A549 treated with DMSO at 1 μM for 4 hours (cell line): ENCODE measurements at places on chromosomes 16 and 17. TPM values are rescaled to one million over a fixed set of nuclear protein-coding genes. Genes with fewer than 3 reads are reported as not detected.

DBNDD1 gene
- total RNA-seq = 45.5 to 61.2 TPM (median 53.1 TPM) in 5 replicates

CHAD gene
- not detected in 5 replicates for total RNA-seq

STAC2 gene
- 0.09 to 0.22 TPM (median 0.14 TPM) in 5 replicates for total RNA-seq

ZPBP2 gene
- total RNA-seq = not detected in 5 replicates

GP2 gene
- total RNA-seq = not detected in 5 replicates

ENO3 gene
- 51.2 to 61.4 TPM (median 55.7 TPM) in 5 replicates for total RNA-seq

TMEM256 gene
- 181 to 226 TPM (median 200 TPM) in 5 replicates for total RNA-seq

ARHGDIG gene
- 1.9 to 3.1 TPM (median 2.4 TPM) in 5 replicates for total RNA-seq

WSCD1 gene
- 2.1 to 3.9 TPM (median 3.7 TPM) in 5 replicates for total RNA-seq

NOG gene
- total RNA-seq = 0.88 to 1.4 TPM (median 1.1 TPM) in 5 replicates

SOX15 gene
- 0.36 to 0.44 TPM (median 0.37 TPM) in 5 replicates for total RNA-seq

CDRT15 gene
- total RNA-seq = not detected in 5 replicates

AXIN2 gene
- 0.94 to 1.9 TPM (median 1.5 TPM) in 5 replicates for total RNA-seq

PLEKHM1 gene
- 23.5 to 30.6 TPM (median 27.8 TPM) in 5 replicates for total RNA-seq

LYZL6 gene
- not detected in 5 replicates for total RNA-seq

SHISA6 gene
- total RNA-seq = not detected in 5 replicates

GCGR gene
- total RNA-seq = 0.26 to 0.56 TPM (median 0.38 TPM) in 5 replicates

TMEM92 gene
- total RNA-seq = 22.2 to 30.1 TPM (median 26.9 TPM) in 5 replicates

KRTAP2-3 gene
- 0.12 to 0.13 TPM in 2 of 5 replicates, not detected in the others for total RNA-seq

TERB1 gene
- 0.03 to 0.17 TPM in 2 of 5 replicates, not detected in the others for total RNA-seq

CHST4 gene
- 0.06 to 0.15 TPM (median 0.08 TPM) in 3 of 5 replicates, not detected in the others for total RNA-seq

DLG4 gene
- total RNA-seq = 7.3 to 9.7 TPM (median 8.5 TPM) in 5 replicates

TLCD3B gene
- total RNA-seq = 0.31 to 0.68 TPM (median 0.43 TPM) in 5 replicates

HSD3B7 gene
- total RNA-seq = 12.8 to 14.8 TPM (median 13.7 TPM) in 5 replicates

EPX gene
- total RNA-seq = not detected in 5 replicates

TSPAN10 gene
- total RNA-seq = 4.4 to 6.3 TPM (median 5.9 TPM) in 5 replicates

YWHAE gene
- total RNA-seq = 565 to 1,004 TPM (median 594 TPM) in 5 replicates

PPM1D gene
- total RNA-seq = 18.7 to 22.4 TPM (median 20.8 TPM) in 5 replicates

KRTAP4-3 gene
- total RNA-seq = not detected in 5 replicates

PHOSPHO1 gene
- 0.48 to 1.1 TPM (median 0.63 TPM) in 5 replicates for total RNA-seq

SMG1 gene
- total RNA-seq = 17.9 to 31.5 TPM (median 27.9 TPM) in 5 replicates

IL17C gene
- not detected in 5 replicates for total RNA-seq

VAT1L gene
- total RNA-seq = not detected in 5 replicates

TBC1D3G gene
- total RNA-seq = not detected in 5 replicates

ARHGAP44 gene
- 3.0 to 3.6 TPM (median 3.1 TPM) in 5 replicates for total RNA-seq

ZSCAN10 gene
- total RNA-seq = 0.08 TPM in 1 of 5 replicates, not detected in the others

CLEC18B gene
- total RNA-seq = 0.03 to 0.63 TPM (median 0.33 TPM) in 5 replicates

HLF gene
- total RNA-seq = 0.07 to 0.34 TPM (median 0.18 TPM) in 5 replicates

SDK2 gene
- 0.30 to 0.56 TPM (median 0.45 TPM) in 5 replicates for total RNA-seq

PIPOX gene
- 0.06 to 0.30 TPM (median 0.29 TPM) in 3 of 5 replicates, not detected in the others for total RNA-seq

KCNH6 gene
- not detected in 5 replicates for total RNA-seq

KRT31 gene
- not detected in 5 replicates for total RNA-seq

BCAR1 gene
- total RNA-seq = 67.4 to 94.3 TPM (median 76.5 TPM) in 5 replicates
